ENCODE measurements at places on chromosomes 3 and 15.
A peak's percentile ranks its signal among the peaks of the same experiment; 100 is the strongest.

DNA sequence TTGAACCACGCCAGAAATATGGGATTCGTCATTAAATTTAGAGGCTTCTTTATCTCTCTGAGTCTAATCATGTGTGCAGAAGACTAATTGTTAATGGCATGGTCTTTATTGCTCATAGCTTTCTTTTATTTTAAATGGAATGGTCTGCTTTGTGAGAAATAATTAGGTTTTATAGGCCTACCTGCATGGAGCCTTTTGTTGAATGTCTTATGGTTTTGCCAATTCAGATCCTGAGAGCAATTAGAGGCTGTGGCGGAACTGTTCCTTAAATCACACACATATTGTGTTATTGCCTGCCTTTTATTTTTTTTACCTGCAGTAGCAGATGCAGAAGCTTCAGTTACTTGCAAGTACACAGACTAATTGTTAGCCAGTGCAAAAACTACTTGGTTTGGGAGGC lies 306.2 kb downstream of the NLGN1 start:
- no peak for DNase-seq

- no peak for DNase-seq
Observed at GRCh38 chr3:134232151-134232550, 18.5 kb downstream of the RYK start.

DNA sequence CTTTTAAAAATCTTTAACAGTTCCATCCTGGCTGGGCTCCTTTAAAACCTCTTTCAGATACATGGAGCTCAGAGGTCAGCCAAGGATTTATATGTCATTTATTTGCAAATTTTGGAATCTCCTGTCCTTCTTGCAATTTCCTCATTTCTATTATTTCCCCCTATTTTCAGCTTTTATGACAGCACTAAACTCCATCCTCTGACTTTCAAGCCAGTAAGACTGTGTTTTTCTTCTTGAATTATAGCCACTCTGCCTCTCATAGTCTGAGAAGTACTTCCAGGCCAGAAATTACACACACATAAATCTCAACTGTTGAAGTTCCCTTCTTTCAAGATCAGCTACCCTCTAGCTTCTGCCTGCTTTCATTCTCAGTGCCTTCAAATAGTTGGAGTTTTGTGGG lies 73.2 kb downstream of the IQCH start:
- DNase-seq, result no peak

GRCh38 chr3:196236223-196236622 lies 19.9 kb downstream of the SLC51A start:
- DNase-seq, result no peak

DNA sequence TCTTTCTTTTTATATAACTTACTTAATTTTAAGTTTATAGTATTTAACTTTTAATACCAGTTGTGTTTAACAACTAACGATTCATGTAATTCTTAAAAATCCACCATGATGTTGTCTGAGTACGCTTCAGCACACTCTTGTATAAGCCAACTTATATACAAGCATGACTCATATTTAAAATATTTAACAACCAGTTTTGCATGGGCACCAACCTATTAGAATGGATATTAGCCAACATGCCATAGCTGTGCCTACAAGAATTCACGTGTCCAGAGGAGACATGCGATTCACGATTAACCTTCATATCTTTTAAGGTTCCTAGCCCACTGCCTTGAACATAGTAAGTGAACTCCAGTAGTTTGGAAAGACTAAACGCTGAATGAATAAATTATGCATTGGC lies 1023.2 kb downstream of the TBL1XR1 start:
- no peak for DNase-seq

- DNase-seq, result peak; percentile 74
Observed at GRCh38 chr15:74200871-74201419, 1.6 kb downstream of the STRA6 start.

GRCh38 chr3:187098923-187099512 lies 40.3 kb downstream of the RPL39L start:
- no peak for DNase-seq

- DNase-seq, result no peak
Observed at GRCh38 chr3:57080171-57080570, 19.7 kb downstream of the SPATA12 start.

DNA sequence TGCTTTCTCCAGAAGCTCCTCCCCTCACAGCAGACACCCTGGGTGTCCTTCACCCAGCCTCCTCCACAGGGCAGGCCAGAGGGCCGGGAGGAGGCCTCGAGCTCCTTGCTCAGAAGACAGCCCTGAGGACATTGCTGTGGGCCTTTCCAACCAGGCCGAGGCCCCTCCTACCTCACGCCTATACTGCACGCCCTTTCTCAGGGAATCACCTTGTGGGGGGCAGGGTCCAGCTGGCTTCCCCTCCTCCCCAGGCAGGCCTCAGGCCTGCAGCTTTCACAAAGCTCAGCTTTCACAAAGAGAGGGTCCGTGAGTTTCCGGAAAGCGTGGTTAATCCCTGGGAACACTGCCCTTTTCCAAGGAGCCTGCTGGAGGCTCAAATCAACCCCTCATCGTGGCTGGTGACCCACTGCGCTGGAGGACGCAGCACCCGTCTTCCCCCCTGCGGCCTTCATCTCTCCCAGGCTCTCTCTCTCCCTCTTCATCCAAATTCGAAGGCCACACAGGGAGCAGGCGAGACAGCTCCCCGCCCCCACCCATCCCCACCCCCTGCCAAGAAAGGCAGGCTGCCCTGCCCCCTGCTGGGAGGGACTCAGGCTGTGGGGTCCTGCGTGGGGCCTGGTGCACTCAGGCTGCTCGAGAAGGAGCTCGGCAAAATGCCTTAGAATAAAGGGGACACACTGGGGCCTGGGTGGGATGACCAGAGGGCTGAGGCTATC lies 79.4 kb downstream of the OCA2 start:
- DNase-seq, result no peak
